Foreskin keratinocyte (primary cell): ENCODE measurements at places on chromosomes 1 and 21. TPM values are rescaled to one million over a fixed set of nuclear protein-coding genes. Genes with fewer than 3 reads are reported as not detected.
A peak's percentile ranks its signal among the peaks of the same experiment; 100 is the strongest.

DNA sequence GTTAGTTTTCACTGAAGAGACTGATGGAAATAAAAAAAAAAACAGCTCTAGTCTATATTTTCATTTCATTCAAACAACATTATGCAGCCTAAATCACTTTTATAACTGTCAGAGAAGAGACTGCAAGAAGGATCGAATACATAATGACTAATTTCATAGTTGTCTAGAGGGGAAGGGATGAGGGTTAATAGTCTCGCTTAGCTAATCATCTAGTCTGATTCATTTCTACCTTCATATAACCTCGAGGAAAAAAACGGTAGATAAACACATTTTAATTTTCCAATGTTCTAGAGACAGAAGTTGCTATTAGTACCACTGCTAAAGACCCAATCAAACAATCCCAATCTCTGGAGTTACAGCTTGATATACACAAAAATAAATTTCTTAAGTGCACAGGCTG lies 3.5 kb downstream of the FUBP1 start:
- no peak for DNase-seq

DNA sequence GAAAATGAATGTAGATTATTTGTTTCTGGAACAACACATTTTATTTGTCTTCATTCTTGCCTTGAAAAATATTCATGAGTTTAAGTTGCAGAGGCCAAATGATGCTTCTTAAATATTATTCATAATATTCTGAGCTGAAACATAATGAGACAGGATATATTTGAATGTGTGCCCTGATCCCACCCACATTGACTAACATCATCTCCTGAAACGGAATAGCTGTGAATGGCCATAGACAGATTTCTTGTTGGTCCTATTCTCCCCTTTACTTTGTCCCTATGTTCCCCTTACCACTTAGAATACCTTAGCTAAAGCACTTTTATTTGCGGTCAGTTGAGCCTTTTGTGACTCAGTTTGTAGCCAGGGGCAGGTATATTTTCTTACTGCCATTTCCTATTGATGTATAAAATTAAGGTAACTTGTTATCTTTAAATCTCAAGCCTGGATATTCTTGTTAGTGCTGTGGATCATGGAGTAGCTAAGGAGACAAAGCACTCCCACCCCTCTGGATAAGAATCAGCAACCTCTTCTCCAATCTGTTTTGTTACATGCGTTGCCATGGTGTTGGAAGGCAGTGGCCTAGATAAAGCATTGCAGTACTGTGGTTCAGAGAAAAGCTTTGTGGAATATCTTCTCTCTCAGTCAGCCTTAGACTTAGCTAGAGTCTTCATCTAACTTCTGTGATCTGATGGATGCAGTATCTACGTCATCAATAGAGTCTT lies 478.5 kb upstream of the DEPDC1 start:
- DNase-seq, result peak; percentile 25

Gene HSD3B1
- total RNA-seq, result 0.07 TPM in 1 of 2 replicates, not detected in the other

Gene ZNF593OS
- not detected in 2 replicates for total RNA-seq

Gene HSD3B2
- total RNA-seq, result not detected in 2 replicates

GRCh38 chr1:5646486-5647149 lies 345.6 kb downstream of the NPHP4 start:
- no peak for DNase-seq

- DNase-seq, result no peak
Measured at GRCh38 chr21:31475223-31475622, 131.2 kb upstream of the TIAM1 start.

Gene CCDC181
- not detected in 2 replicates for total RNA-seq

Gene NRIP1
- total RNA-seq, result 28.4 and 41.9 TPM in 2 replicates

Gene FAM163A
- not detected in 2 replicates for total RNA-seq

Gene C1orf56
- 1.3 TPM in 2 replicates for total RNA-seq

DNA sequence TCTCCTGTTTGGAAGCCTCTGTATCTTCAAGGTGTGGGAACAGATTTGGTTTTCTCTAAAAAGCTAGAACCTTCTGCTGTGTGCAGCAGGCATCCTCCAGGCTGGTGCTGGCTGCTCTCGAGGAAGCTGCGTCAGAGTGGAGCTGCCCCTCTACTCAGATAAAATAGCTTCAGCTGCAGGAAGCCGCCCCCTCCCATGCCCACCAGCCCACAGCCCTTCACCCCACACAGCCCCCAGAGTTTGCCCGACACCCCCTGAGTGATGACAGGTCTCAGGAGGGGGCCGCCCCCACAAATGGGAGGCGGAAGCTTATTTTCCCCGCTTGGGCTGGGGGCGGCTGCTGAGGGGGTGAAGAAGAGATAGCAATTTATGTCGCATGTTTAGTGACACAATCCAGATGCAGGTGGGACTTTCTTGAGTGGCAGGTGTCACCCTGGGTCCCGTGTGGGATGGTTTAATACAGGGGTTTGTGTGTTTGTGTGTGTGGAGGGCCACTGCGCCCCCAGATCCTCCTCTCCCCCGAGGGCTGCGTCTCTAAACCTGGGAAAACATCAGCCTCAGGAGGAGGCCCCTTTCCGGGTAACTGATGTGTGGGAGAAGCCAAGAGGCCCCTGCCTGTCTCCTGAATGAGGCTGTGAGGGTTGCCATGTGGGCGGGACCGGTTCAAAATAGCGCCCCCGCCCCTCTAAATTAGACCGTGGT lies 55.4 kb downstream of the STUM start:
- no peak for DNase-seq

DNA sequence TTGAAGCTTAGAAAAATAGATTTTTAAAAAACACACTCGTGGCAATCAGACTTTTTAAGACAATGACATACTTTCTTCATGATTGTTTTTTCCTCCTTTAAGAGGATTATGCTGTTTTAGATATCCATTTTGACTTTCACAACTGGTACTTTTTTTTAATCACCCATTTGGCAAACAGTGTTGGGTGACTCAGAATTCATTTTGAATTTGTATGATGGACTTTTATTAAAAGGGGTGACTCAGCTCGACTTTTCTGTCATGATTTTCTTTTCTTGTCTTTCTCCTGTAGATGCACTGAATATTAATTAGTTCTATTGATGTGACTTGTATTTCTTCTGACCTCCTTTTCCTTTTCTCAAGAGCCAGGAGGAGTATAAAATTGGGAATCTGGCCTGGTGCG lies 44.7 kb downstream of the FMN2 start:
- no peak for DNase-seq

GRCh38 chr21:27581168-27581567 lies 614.3 kb upstream of the ADAMTS5 start:
- DNase-seq, result peak; percentile 97

Gene CHI3L1
- not detected in 2 replicates for total RNA-seq

Gene CDKN2C
- 2.6 and 3.3 TPM in 2 replicates for total RNA-seq

Gene TFF2
- total RNA-seq, result not detected in 2 replicates

Gene SYT14
- total RNA-seq, result 4.1 and 7.1 TPM in 2 replicates

- no peak for DNase-seq
Measured at GRCh38 chr1:220921498-220921897, 42.3 kb downstream of the HLX start.

DNA sequence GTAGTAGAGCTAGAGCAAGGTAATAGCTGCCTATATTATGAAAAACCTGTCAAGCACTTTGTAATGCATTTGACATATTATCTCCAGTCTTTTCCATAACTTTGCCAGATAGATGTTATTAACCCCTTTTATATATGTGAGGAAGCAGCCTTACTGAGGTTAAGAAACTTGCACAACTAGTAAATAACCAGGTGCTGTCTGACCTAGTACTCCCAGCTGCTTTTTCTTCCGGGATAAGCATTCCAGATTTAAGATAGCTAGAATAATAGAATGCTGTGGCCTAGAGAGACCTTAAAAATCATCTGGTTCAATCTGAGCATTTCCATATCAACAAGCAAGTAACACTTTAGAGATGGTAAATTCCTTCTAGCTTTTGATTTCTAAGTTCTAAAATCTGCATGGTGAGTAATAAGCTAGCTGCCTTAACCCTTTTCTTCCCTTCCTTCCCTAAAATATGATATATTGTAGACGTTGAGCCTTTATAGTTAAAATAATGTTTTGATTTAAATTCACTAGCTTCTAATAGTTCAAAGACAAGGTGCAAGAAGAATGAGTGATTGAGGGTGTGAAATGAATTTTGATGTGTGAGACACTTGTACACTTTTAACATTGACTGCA lies 1.8 kb downstream of the SH3GLB1 start:
- DNase-seq, result no peak

Gene TDRD10
- not detected in 2 replicates for total RNA-seq

GRCh38 chr1:115183721-115184259 lies 94.5 kb upstream of the TSPAN2 start:
- no peak for DNase-seq

Gene AURKAIP1
- 136 and 158 TPM in 2 replicates for total RNA-seq

DNA sequence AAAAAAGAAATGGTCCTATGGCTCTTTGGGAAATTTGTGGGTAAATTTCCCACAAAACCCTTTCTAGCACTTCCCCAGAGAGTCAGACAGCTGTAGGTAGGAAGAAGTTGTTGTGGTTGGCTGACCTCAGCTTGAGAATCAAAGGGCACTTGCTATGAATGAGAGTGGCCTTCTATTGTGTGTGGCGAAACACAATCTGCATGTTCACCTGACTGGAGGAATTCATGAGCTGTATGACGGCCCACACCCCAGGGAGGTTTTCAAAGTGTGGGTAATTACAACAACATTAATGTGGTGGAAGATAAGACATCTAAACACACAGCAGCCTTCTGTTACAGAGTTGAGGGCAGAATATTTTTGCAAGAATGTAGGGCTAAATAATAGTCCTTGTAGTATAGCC lies 38.8 kb downstream of the NGF start:
- DNase-seq, result no peak

- DNase-seq, result no peak
Measured at GRCh38 chr1:244794071-244794470, 41.4 kb upstream of the COX20 start.

DNA sequence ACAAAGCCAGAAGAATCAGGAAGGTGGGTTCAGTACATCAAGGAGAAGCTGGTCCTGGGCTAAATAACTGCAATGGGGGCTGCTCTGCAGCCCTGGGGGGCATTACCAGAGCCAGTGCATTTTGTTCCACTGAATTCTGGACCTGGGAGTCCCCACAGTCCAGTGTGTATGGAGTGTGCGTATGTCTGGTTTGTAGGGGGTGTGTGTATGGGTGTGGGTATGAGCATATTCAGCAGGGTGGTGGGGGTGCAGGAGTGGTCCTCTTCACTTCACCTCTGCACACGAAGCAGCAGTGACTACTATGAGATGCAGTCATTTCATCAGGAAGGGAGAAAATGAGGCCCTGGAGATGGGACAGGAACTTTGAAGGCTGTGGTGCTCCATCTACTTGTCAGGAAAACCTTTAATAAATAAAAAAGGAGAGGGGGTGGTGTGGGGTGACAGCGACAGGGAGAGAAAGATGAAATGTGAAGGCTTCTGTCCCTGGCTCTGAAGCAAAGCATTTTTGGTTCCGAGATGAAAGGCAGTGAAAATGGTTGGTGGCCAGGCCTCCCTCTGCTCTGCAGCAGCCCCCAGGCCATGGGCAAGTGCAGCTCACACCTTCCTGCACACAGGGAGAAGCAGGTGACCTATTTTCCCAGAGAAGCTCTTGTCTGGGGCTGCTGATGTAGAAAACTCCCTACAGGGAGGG lies 121.5 kb upstream of the CACHD1 start:
- no peak for DNase-seq

Gene SDCCAG8
- total RNA-seq, result 38.8 and 46.4 TPM in 2 replicates

GRCh38 chr1:20166051-20166450 lies 19.8 kb upstream of the UBXN10 start:
- DNase-seq, result no peak

DNA sequence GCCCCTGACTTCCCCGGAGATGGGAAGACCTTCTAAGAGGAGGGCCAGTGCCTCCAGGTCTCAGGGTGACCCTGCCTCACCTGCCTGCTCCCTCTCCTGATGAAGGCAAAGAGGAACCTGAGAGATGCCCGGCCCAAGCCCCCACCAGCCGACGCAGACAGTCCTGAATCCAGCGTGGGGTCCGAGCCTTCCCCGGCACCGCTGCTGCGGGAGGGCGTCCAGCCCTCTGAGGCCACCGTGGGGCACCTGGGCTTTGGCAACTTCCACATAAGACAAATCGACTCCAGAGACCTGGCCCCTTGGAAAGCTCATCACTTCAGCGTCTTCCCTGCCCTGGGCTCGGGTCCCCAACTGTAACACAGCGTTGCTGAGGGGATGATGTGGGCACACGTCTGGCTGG lies 122.2 kb downstream of the CASZ1 start:
- no peak for DNase-seq

Gene IL23R
- not detected in 2 replicates for total RNA-seq

Gene PPP1R15B
- 28.8 TPM in 2 replicates for total RNA-seq

- no peak for DNase-seq
Measured at GRCh38 chr1:39089931-39090521, 63.9 kb downstream of the NDUFS5 start.

- no peak for DNase-seq
Measured at GRCh38 chr1:96682056-96682455, 39.5 kb upstream of the PTBP2 start.

- no peak for DNase-seq
Measured at GRCh38 chr1:202074985-202075384, 47.7 kb upstream of the GPR37L1 start.

GRCh38 chr21:31875496-31876015 lies 2.7 kb downstream of the HUNK start:
- no peak for DNase-seq

Gene RPE65
- not detected in 2 replicates for total RNA-seq

Gene PMVK
- total RNA-seq, result 18.2 and 22.0 TPM in 2 replicates

Gene ITGB3BP
- total RNA-seq, result 32.8 and 36.5 TPM in 2 replicates

Gene HPDL
- total RNA-seq, result 2.0 and 2.2 TPM in 2 replicates

- DNase-seq, result peak; percentile 85
Measured at GRCh38 chr1:25871086-25871703, 4.3 kb downstream of the PAQR7 start.

GRCh38 chr1:162822391-162823200 lies 32.1 kb downstream of the HSD17B7 start:
- DNase-seq, result no peak

DNA sequence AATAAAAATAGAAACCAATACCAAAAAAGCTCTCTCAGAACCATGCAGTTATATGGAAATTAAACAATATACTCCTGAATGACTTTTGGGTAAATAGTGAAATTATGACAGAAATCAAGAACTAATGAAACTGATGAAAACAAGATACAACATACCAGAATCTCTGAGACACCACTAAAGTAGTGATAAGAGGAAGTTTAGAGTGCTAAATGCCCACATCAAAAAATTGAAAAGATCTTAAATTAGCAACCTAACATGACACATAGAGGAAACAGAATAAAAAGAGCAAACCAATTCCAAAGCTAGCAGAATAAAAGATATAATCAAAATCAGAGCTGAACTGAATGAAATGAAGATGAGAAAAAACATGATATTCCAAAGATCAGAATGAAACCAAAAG lies 430.9 kb downstream of the LTN1 start:
- no peak for DNase-seq

- DNase-seq, result no peak
Measured at GRCh38 chr1:19780267-19780877, 19.3 kb downstream of the TMCO4 start.

GRCh38 chr1:221743416-221744208 lies 1.7 kb upstream of the DUSP10 start:
- DNase-seq, result no peak

GRCh38 chr1:154151311-154151710 lies 3.6 kb downstream of the NUP210L start:
- no peak for DNase-seq

Gene USP21
- 12.2 and 14.1 TPM in 2 replicates for total RNA-seq
